CD4-positive, alpha-beta T cell treated with Interferon alpha-2 for 1 hour (primary cell): ENCODE measurements at places on chromosomes 11 and 22.

- DNase-seq = no peak
Observed at GRCh38 chr11:120139316-120140069, 1.6 kb upstream of the TRIM29 start.

- DNase-seq = no peak
Observed at GRCh38 chr11:116697011-116697410, 75.8 kb downstream of the BUD13 start.

- DNase-seq = no peak
Observed at GRCh38 chr11:44978274-44978960, 27.7 kb upstream of the TP53I11 start.

GRCh38 chr22:49749885-49750510 is 77.7 kb downstream of the BRD1 start:
- DNase-seq = no peak

DNA sequence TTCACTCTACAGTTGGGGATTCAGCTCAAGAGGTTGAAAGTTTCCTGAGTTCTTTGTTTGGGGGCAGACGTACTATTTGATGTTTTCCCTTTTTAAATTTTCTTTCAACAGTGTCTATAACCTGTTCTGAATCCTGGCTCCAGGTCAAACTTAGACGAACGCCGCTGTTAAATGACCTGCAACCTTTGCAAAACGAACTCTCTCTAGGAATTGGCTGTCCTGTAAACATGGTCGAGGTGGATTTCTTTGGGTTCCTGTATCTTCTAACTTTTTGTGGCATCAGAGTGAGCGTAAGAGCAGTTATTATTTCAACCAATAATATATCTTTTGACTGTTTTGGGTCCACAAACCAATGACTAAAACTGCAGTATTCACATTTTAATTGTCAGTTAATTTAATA is 1.6 kb downstream of the OOSP4A start:
- DNase-seq = no peak

DNA sequence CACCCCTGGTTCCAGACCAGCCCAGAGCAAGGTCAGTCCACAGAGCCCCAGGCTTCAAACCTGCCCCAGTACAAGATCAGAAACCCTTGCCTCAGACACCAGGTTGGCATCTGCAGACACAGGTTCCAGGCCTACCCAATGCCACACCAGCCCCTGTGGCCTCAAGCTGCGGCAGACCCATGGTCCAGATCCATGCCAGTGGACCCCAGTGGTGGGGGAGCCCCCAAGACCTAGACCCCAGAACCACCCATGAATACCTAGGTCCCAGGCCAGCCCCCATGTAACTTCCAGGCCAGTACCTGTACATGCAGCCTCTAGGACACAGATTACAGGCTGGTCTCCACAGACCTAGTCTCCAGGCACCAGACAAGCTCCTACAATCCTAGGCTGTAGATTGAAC is 1019.3 kb downstream of the JRKL start:
- DNase-seq = no peak

DNA sequence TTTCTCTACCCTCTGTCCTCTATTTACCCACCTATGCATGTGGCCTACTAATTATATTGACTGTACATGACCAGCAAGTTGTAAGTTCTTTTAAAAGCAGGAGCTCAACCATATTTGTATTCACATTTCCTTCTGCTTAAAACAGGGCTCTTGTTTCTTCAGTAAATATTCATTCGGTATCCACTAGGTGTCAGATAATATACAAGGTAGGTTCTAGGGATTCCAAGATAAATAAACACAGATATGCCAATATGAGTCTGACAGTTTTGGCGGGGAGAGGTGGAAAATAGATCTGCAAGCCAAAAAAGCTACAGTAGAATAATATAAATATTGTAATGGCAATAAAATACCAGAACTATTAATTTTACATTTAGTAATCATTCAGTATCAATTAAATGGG is 15.3 kb upstream of the RAB30 start:
- DNase-seq = no peak

DNA sequence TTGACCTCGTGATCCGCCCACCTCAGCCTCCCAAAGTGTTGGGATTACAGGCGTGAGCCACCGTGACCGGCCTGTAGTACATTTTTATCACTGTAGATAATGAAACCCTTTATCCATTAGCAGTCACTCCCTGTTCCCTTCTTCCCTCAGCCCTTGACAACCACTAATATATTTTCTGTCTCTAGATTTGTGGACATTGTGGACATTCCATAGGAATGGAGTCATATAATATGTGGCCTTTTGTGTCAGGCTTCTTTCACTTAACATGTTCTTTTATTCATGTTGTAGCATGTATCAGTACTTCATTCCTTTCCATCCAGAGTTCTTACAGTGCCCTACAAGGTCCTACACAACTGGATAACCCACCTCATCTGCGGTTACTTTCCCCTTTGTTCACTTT is 30.5 kb downstream of the RRM1 start:
- DNase-seq = no peak

GRCh38 chr11:60750911-60751310 is 5.8 kb upstream of the MS4A15 start:
- DNase-seq = no peak

DNA sequence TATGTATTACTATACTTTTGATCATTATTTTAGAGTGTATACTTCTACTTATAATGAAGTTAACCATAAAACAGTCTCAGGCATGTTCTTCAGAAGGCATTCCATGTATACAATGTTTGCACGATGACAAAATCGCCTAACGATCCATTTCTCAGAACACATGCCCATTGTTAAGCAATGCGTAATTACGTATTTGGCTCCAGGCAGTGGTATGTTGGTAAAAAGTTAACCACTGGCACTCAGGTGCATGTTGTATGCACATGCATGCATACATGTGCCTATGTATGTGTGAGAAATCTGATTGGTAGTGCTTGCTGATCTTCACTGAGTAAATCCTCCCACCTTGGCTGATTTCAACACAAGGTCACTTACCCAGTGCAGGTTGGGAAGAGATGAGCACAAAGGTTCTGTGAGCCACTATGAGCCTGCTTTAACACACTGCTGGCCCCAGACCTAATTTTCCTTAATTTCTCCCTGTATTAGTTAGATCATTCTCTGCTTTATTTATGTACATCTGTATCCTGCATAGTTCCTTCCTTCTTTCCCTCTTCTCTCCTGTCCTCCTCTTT is 164.6 kb downstream of the ARHGAP42 start:
- DNase-seq = no peak

DNA sequence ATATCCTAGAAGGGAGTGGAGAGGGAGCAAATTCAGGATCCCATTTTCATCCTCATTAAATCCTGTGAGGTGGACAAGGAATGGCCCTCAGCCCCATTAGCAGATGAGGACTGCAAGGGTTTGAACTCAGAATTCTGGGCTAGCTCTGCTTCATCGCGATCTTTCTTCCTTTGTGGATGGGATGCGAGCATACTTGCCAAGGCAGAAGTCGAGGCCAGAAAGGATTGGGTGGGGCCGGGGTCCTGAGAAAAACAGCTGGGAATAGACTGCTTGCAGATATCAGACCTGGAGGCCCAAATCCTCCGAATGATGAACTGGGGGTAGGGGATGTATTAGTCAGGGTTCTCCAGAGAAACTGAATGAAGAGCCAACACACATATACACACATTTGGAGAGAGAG is 179.0 kb downstream of the CHST1 start:
- no peak for DNase-seq
